NCI-H1105 (cell line): ENCODE measurements at places on chromosomes 2 and 18.

- no peak for DNase-seq
These were observed 2.1 kb downstream of the LRRTM1 start for GRCh38 chr2:80302314-80303005.

- DNase-seq = no peak
These were observed 81.5 kb downstream of the BCL2 start for GRCh38 chr18:63237881-63238692.

DNA sequence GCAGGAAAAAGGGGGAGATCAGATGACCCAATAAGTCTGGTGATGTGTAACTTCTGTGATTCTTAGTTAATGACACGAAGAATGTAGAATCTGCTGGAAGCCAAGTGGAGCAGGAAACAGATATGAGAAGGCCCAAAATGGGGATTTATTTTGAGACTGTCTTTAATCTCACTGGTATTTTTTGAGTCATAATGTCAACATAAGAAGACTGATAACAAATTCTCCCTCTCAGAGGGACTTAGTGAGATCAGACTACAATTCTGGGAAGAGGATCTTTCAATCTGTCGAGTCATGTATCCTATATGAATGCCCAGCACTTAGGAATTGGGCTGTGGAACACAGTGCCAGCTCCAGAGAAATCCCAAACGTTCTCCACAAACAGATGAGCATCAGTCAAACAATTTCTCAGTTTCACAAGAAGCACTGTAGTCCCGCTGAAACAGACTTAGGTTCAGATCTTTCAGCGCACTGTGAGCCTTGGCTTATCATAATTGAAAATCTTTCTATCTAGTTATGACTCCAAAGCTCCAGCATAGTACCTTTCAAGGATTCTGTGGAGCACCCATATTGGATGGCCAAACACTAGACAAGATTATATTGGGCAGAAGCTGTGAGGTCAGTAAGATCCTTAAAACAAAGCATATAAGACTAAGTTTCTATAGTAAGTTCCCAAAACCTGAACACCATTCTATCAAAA lies 738.2 kb downstream of the LRP1B start:
- DNase-seq = no peak

- peak; percentile 77 for DNase-seq
These were observed 635 bp downstream of the ERICH2 start for GRCh38 chr2:170770606-170771420.

DNA sequence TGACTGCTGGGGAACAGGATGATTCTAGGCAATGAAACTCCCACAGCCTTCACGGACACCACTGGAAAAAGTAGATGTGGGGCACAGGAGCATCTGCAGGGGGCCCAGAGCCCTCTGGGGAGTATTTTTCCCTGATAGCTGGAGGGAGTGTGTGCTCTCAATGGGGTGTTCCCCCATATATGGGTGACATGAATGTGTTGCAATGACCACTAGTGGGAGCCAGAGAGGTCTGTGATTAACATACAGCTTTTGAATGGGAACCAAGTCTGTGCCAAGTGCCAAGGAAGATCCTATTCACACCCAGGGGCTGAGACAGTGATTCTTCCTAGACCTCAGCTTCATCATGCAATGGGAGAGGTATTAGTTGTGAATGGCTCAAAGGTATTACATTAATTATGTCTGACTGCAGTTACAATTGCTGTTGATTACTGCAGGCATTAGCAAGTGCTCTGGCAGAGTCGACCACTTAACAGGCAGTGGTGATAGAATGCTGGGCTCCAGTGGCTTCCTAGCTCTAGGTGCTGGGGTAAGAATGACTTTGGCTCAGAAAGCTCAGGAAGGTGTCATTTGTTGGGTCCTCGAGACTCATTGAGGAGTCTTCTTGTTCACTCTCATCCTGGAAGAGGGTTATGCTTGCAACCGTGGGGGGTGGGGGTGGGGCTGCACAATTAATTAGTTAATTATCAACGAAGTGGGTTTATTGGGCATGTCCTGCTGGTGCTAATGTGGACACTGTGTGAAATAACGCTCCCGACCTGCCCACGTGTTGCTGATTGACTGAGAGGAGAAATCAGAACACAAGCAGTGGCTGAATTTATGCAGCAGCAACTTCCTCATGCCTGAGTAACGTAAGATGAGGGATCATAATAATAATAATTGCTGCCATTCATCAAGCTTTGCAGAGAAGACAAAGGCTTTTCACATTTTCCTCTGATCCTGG lies 194.1 kb downstream of the CLIP4 start:
- DNase-seq = peak; percentile 30

DNA sequence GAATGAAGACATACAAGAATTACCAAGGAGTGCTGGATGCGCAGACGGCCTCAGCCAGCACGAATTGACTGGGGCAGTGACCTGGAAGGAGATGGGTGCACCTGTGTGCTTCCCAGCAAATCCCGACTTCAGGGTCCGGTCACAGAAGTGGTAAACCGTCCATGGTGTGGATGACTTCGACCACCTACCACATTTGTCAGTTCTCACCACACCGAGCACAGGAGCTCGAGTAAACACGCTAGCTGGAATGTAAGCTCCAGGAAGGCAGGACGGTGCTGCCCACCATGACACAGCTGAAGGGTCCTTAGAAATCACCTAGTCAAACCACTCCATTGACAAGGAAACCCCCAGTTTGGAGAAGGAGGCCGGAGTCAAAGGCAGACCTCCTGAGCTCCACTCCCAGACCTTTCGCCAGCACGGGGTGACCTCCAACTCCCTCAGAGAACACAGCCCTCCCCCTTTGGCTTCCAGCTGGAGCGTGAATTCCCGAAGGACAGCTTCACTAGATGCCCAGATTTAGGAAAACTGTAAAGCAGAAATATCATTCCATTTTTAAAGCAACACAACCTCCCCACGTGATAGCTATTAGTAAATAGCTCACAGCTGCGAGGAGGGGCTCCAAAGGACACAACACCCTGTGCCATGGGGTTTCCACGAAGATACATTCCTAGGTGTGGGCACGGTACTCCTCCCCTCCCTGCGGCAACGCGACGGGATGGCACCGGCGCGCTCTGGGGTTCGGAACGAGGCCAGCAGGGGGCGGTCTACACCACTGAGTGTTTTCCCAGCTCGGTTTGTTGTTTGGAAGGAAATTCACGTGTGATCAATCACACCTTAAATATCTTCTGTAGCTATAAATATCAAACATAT lies 34.1 kb upstream of the GNAL start:
- peak; percentile 20 for DNase-seq

DNA sequence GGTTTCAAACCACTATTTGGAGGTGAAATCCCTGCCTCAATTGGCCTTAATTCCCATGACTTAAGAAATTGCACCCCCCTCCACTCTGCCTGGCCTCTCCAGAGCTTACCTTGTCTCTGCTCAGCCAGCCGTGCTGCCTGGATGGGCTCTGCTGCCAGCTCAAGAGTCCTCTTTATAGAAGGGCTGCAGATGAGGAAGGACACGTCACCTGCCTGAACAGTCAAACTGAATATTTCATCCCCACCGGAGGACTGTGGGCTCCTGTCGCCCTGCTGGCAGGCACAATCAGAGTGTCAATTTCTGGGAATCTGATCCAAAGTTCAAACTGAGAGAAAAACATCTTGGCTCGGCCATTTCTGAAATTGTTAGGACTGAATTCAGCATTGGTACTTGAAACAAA lies at the start of gene OTOS:
TSS of gene OTOS (minus strand) at position 148 of the 400 bp plus-strand sequence. CDS start 332 bp downstream, outside the sequence.
- DNase-seq = no peak

DNA sequence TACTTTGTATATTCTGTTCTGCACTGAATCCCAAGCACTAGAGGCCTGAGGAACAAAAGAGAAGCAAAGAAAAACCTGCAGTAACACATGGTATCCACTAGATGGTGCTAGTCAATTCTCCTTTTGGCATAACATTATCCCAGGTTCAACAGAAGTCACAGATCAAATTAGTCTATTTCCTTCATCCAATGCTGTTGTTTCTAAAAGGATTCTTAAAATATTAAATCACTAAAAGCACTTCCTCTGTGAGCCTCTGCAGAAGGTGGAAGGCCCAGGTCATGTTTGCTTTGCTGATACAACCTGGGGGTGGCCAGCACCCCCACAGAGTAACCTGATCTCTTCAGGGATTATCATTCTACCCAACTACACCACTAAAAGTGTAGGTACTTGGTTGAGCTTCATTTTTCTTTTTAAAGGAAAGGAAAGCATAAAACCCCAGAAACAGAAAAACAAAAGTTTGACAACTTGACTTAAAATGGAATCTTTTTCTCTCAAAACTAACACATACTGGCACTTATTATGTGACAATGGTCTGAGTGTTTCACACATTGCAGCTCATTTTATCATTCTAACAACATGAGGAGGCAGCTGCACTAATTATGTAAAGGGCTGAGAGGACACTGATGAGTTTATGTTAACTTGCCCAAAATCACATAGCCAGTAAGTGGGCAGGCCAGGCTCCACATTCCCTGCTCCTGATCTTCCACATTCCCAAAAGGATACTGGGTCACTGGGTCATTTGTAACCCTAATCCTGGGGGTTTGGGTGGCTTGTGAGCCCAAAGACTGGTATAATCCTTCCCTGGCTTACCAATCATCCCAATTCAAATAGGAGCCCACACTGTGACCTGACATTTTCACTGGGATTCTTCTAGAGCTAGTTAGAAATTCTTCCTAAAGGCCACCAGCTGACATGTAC lies 66.8 kb upstream of the DNER start:
- no peak for DNase-seq

DNA sequence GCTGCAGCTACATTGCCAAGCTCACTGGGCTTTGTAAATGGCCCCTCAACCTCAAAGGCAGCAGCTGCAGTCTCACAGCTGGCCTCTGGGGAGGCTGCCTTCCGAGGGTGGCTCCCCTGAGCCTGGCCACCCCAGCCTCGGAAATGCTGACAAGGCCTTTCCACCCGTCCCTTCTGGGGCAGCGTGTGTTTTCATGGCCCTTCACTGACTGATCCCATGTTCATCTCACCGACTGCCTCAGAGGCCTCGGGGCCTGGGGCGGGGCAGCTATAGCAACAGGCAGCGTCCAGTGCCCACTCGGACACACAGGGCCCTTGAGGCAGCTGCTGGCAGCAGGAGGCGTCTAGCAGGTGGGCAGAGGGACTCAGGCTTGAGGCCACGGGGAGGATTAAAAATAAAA lies 149.7 kb downstream of the GLI2 start:
- no peak for DNase-seq

- DNase-seq = no peak
These were observed 112.6 kb upstream of the MCFD2 start for GRCh38 chr2:47028171-47028570.

DNA sequence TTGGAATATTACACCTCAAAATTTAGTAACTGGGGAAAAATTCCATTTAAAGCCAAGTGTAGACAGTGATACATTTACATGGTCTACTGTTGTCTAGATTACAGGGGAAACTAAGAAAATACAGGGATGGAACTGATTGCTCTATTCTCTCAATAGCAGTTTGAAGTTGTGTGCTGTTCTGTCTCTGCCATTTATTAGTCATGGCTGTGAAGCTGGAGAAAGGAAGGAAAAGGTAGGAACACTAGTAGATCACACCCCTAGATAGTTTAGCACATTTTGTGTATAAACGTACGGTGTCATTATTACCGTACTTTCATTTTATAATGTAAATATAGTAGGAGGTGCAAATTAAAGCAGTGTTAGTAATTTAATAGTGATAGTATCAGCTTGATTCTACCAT lies 170.5 kb downstream of the PHLPP1 start:
- DNase-seq = no peak

DNA sequence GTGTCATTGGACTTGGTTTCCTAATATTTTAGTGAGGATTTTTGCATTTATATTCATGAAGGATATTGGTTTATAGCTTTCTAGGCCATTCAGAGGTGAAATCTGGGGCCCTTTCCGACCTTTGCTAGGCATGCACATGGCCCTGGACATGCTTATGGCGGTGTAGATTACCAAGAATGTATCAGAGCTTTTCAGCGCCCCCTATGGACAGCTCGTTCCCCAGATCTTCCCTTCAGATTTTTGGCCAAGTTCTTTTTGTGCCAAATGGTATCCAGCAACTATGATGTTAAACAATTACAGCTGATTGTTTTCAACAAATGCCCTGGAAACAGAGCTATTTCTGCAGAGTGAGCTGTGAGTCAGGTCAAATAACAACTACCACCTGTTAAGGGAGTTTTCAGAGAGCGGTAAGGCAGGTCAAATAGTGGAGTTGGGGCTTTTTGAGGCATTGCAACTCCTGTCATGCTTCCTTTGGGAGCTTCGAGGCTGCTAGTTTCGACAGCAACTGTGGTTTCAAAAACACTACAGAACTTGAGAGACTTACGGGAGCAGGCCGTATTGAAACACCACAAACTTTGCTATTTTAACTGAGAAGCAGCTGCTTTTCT lies 188.3 kb downstream of the ZNF516 start:
- DNase-seq = no peak

- DNase-seq = no peak
These were observed 7.0 kb downstream of the GPR35 start for GRCh38 chr2:240632306-240632721.

- no peak for DNase-seq
These were observed 81.6 kb downstream of the ASAP2 start for GRCh38 chr2:9288233-9288632.

- DNase-seq = no peak
These were observed 155.8 kb upstream of the THUMPD2 start for GRCh38 chr2:39934851-39935250.

DNA sequence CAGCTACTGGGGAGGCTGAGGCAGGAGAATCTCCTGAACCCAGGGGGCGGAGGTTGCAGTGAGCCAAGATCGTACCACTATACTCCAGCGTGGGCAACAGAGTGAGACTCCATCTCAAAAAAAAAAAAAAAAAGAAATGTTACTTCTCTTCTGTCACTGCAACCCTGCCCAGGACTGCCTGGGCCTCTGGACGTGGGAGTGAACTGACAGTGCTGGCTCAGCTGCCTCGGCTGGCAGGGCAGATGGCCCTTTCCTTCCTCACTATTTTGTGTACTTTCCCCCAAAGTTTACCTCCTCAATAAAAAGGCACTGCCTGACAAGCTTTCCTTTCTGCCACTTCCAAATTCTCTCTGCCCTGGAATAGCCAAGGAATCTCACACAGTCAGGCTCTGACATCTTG lies 12.5 kb upstream of the GPR155 start:
- DNase-seq = no peak

DNA sequence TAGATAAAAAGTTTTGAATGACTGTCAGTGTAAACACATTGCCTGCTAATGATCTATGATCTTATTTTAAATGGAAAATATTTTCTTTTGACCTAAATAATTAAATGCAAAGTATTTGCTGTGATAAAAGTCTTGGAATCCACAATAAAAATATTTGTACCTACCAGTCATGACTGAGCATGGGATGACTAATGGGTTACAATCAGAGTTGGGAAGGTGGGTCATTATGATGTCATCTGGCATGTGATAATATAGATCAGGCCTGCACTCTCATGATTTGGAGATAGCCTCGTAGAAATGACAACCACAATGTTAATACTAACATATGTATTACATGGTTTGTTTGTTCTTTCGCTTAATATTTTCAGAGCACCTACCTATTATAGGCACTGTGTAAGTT lies 848.8 kb upstream of the KLHL29 start:
- no peak for DNase-seq

- no peak for DNase-seq
These were observed 105.3 kb downstream of the ZBTB7C start for GRCh38 chr18:48303883-48304282.

DNA sequence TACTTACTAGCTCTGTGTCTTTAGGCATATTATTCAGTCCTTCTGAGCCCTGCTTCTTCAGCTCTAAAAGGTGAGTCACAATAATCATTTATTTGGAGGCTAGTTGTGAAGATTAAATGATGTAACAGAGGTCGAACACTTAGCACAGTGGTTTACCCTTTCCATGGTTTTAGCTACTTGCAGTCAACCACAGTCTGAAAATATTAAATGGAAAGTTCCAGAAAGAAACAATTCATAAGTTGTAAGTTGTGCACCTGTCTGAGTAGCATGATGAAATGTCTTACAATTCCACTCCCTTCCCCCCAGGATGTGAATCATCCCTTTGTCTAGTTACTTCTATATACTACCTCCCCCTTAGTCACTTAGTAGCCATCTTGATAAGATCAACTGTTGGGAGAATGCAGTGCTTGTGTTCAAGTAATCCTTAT lies 217.6 kb upstream of the THUMPD2 start:
- no peak for DNase-seq
